ENCODE measurements at places on chromosomes 1 and 21. TPM values are rescaled to one million over a fixed set of nuclear protein-coding genes. Genes with fewer than 3 reads are reported as not detected.

C2CD4D gene
- 0.46 TPM for polyA plus RNA-seq

EFNA3 gene
- 4.9 TPM for polyA plus RNA-seq

POLR3GL gene
- 32.0 TPM for polyA plus RNA-seq

ZNF593OS gene
- 0.46 TPM for polyA plus RNA-seq

LCE2C gene
- polyA plus RNA-seq, result not detected

DNA sequence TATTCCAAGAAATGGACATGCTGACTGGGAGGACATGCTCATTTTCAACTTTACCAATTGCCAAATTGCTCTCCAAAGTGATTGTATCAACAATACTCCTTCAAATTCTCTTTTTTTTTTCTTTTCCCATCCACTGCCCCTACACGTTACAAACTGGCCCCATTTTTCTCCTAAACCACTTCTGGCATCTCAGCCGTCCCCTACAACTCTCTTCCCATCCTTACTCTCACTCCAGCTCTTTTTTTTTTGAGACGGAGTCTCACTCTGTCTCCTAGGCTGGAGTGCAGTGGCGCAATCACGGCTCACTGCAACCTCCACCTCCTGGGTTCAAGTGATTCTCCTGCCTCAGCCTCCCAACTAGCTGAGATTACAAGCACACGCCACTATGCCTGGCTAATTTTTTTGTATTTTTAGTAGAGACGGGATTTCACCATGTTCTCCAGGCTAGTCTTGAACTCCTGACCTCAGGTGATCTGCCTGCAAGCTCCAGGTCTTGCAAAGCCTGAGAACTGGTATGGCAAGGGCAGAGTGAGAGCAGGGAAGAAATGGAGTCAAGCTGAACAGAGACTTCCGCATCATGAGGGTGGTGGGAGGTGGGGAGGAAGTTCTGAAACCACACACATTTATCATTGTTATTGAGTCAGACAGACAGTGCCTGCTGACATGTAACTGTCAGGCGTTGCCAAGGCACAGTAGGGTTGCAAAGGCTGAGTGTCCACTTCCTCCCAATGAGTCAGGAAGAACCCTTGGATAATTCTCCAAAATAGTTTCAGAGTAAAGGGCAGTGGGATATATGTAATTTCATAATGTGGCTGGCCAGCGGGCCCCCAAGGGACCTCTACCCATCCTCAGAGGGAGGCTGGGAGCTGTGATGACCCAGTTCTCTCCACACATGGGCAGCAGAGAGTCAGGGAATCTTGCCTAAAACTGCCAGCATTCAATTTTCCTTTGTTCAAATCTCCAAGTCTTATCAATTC, 17.4 kb downstream of the CELA3A start:
- DNase-seq, result no peak

DNA sequence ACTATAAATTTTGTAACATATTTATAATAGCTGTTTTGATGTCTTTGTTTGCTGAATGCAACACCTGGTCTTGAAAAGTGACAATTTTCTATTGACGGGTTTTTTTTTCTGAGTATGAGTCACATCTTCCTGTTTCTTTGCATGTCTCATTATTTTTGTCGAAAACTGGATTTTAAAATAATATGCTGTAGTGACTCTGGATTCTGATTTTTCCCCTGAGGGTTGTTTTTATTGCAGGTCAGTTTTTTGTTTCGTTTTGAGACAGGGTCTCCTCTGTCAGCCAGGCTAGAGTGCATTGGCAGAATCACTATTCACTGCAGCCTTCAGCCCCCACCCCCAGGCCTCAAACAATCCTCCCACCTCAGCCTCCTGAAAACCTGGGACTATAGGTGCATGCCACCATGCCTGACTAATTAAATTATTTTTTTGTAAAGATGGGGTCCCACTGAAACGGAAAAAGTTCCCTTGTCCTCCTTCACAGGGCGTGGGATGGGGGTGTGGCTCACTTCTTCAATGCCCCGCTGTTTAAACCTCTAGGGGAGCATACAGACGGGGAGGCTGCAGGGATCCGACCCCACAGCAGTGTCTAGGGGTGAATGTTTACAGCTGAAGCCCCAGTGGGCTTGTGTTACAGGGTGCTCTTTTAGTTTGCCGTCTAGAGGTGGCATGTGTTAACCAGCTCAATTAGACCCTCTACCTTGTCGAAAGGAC, 11.3 kb upstream of the PPIE start:
- DNase-seq, result no peak

GRCh38 chr1:230170153-230170547, 103.1 kb downstream of the GALNT2 start:
- DNase-seq, result no peak

DNA sequence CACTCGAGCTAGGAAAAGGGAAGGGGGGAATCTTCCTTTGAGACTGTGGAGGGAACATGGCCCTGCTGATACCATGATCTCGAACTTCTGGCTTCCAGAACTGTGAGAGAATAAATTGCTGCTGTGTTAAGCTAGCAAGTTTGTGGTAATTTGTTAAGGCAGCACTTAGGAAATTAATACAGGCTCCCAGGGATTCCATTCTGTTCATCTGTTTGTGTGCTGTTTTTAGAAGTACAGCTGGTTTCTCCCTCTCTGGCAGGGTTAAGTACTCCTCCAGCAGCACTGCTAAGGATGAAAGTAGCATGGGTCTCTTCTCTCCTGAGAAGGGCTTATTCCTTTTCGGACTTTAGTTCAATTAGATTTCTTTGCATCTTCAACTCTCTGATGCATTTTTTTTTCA, 268.3 kb downstream of the HHIPL2 start:
- DNase-seq, result no peak

GRCh38 chr1:39117899-39118450, 86.5 kb upstream of the MACF1 start:
- DNase-seq, result no peak

GRCh38 chr1:202204065-202204464, 10.5 kb downstream of the LGR6 start:
- no peak for DNase-seq

DNA sequence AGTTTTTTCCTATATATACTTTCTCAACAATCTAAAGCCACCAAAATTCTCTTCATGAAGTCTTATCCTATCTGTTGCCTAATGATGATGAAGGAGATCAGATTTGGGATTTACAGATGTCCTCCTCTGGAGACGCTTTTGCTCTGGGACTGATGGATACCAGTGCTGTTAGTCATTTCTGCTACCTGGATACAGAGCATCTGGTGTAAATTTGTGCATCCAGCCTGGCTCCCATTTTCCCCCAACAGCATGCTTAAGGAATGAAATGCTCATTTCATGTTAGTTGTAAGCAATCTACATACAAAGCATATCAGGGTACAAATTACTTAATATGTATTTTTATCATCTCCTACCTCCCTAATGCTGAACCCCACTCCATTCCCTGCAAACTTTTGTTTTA, 57.7 kb downstream of the HNRNPR start:
- no peak for DNase-seq

- DNase-seq, result no peak
These were observed 50.8 kb downstream of the KCNAB2 start for GRCh38 chr1:6096243-6097116.

- DNase-seq, result no peak
These were observed 96.7 kb upstream of the TMPRSS2 start for GRCh38 chr21:41604583-41605041.

DNA sequence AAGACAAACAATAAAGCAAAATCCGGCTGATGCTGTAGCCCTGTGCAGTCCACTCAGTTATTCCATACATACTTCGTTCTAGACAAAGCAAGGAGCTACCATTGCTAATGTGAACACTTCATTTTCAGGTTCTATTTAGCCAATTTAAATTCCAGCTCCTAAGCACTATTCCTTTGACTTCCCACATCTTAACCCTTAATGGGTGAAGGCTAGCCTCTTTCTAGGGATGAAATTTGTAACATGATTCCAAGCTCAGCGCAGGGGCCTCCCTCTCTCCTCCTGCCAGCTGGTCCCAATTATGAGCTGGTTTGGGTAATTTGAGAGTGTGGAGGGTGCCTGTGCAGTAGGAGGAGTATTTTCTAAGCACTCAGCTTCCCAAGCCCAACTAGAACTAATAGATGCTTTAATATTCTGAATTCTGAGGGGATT, 53.9 kb upstream of the PTGFRN start:
- no peak for DNase-seq

DNA sequence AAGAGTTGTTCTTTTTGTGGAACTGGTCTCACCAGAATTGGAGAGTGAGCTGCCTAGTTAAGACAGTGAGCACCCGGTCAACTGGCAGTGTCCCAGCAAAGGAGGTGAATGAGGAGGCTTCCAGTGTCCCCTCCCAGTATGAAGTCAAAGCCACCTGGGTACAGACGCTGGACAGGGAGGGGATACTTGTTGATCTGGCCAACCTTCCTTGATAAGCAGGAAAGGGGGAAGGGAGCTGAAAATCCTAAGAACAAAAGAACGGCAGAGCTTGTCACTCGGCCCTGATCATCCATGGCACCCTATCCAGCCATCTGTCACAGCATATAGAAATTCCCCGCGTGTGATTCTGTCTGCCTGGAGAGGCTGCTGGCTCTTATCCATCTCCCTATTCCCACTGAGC, 91.5 kb downstream of the SSBP3 start:
- DNase-seq, result no peak

DNA sequence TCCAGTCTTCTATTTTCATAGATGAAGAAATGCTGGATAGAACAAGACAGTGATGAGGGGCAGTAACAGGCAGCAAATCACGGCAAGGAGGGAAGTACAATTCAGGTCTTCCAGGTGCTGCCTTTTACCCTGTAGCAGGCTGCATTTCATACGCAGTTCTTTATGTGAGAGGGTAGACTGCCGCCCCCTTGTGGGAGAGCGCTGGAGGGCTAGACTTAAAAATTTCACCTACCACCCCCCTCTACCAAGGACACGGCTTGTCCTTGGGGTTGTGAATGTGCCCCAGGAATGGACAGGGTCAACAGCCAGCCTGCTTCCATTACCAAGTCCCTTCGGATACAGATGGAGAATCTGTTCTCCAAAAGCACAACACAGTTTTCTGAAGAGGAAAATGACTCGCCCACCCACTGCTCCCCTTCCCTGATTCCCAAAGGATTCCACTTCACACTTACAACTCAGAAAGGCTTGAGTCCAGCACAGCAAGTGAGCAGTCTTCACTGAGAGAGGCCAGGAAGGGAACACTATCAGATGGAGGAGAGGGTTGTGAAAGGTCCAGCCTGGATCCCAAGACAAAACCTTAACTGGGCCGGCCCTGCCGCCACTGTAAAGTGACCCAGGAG, 7.4 kb downstream of the WDR77 start:
- no peak for DNase-seq

- no peak for DNase-seq
These were observed 39.7 kb downstream of the LRRC8C start for GRCh38 chr1:89672489-89673183.

GRCh38 chr1:48767975-48768510, 8.6 kb downstream of the BEND5 start:
- DNase-seq, result no peak

DNA sequence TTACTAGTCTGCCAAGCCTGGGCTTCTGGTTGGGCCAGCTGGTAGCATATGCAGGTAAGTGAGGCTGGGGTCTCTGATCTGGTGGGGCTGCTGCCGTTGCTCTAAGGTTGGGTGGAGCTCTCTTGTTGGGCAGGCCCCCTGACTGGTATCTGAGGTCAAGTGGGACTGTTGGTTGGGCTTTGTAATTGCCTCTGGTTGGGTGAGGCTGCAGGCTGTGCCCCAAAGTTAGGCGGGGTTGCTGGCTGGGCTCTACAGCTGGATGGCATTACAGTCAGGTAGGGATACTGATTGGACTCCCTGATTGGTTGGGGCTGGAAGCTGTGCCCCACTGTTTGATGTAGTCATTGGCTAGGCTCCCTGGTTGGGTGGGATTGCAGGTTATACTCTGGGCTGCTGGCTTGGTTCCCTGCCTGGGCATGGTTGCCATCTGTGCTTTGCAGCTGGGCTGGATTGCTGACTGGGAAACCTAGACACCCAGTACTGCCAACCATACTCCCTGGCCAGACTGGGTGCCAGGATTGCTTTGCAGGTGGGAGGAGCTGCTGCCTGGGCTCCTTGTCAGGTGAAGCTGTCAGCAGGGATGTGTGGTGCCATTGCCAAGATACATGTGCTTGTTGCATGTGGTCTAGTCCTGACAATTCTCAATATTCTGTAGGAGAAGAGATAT, 130.5 kb downstream of the RABGAP1L start:
- no peak for DNase-seq

DNA sequence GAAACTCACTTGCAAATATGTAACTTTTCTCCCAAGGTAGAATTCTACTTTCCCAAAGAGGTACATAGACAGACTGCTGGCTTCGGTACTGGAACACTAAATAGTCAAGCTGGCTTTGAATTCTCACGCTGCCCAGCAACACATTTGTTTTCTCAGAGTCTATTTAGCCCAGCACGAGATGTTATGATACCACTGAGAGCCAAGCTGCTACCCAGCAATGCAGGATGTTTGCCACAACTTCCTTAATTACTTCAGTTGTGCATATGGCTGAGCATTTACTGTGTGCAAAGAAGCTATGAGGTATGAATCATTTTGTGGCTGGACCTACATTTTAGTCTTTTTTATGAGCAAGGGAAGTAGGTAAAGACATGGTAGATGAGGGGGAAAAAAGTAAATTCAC, 793.2 kb downstream of the PLA2G4A start:
- DNase-seq, result no peak

Data from left renal cortex interstitium (tissue), 4 donors.